Type B pancreatic cell (in vitro differentiated cells): ENCODE measurements at places on chromosomes 5 and 9. TPM values are rescaled to one million over a fixed set of nuclear protein-coding genes. Genes with fewer than 3 reads are reported as not detected.

GRCh38 chr5:173857234-173857633 lies 30.9 kb upstream of the CPEB4 start:
- DNase-seq: no peak

- DNase-seq: no peak
These were observed at the start of gene NACC2 for GRCh38 chr9:136095070-136096058. TSS of gene NACC2 (minus strand) at chr9:136095289. CDS start at chr9:136050521, 44,768 bp downstream.

Gene HACD4
- total RNA-seq: 0.72 and 2.4 TPM in 2 replicates

Gene BHMT
- total RNA-seq: 0.34 and 0.57 TPM in 2 replicates

Gene PCDHB8
- total RNA-seq: 0.99 and 3.9 TPM in 2 replicates

DNA sequence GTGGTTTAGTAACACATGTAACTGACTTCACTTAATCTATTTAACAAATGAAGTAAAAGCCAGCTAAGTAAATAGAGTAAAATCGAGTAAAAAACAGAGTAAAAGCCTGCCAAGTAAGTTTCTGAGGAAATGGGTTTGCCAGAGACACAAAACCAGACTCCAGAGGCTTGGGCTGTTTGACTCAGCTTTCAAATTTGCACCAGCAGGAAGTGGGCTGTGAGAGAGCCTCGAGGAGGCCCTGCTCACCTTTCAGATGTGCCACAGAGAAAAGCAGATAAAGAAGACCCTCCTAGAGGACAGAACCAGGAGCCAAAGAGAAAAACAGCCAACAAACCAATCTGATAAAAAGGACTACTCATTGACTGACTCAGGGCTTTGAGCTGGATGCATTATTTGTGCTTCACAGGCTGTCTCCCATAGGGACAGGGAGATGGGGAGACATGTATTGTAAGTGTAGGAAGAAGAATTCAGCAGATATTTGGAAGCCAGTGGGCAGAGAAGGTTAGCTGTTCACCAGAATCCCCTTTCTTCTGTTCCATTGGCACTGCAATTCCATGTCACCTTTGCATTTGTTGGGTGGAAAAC lies 14.4 kb upstream of the AMACR start:
- DNase-seq: no peak

DNA sequence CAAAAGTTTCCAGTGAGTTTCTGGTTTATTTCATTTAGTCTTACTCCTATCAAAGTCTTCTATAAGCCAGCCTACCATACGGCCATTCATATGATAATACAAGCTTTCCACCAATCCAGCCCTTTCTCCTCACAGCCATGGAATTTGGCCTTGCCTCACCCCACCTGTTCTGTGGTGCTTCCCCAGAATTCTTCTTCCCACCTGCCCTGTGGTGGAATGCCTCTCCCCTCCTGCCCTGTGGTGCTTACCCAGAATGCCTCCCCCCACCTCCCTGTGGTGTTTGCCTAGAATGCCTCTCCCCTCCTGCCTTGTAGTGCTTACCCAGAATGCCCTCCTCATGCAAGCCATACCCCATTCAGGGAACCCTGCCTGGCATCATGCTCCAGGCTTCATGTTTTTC lies 90.3 kb upstream of the APC start:
- no peak for DNase-seq

Gene ERAP2
- total RNA-seq: 0.86 and 1.5 TPM in 2 replicates

DNA sequence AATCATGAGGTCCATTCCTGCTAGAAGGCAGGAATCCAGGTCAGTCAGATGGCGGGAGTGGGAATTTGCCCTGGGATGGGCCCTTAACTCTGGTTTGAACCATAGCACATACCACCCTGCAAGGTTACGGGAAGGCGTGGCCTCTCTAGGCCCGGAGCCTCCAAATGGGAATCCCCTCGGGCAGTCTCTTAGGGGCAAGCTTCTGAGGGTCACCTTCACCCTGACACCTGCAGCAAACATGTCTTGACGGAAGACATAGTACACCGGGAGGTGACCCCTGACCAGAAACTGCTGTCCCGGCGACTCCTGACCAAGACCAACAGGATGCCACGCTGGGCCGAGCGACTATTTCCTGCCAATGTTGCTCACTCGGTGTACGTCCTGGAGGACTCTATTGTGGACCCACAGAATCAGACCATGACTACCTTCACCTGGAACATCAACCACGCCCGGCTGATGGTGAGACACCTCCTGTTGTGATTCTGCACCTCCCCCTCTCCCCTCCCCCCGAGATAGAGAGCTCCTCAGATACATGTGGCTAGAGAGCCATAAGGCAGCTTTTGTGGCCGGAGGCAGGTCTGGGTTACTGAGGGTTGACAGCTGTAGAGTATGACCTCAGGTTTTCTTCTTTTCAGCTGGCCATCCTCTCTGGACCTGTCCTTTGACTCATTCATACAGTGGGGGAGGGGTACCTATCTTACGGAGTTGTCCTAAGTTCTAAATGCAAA lies 957 bp downstream of the PRELID1 start:
- DNase-seq: no peak

Gene PCDHA4
- total RNA-seq: 10.7 and 17.7 TPM in 2 replicates

DNA sequence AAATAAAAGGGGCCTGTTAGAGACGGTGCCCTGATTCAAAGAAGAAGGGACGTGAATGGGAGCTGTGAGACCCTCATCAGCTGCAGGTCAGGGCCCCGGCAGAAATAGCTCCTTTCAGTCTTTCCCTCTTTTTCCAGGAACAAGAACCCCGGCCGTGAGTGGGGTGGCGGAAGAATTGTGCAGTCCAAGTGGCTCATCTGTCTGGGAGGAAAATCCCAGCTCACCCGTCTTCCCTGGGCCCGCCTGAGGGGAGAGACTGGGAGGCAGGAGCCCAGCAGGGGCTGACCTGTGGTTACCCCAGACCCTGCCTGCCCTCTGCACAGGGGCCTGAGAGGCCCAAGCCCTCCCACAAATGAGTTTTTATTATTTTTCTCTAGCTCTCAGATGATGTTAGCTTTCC lies 24.8 kb upstream of the CSF1R start:
- DNase-seq: no peak
